ENCODE measurements at places on chromosomes 6 and 20.

DNA sequence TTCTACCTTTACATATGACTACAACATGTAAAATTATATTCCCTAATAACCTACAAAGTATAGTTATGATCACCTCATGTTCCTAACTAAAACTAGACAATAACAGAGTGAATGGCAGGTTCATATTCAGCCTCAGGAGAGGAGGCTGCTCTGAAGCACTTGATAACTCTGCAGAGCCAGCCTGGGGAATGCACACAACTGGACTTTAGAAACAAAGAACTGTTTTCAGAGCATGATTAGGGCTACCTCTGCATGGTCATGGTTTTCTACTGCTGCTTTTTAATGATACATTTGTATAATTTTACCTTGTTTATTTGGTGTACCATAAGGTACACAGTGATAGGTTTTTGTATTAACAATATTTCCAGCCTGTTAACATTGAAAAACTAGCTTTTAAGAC, 50.3 kb downstream of the TRPC4AP start:
- DNase-seq, result no peak

- DNase-seq, result no peak
Measured at GRCh38 chr20:33969563-33969962, 24.1 kb upstream of the RALY start.

DNA sequence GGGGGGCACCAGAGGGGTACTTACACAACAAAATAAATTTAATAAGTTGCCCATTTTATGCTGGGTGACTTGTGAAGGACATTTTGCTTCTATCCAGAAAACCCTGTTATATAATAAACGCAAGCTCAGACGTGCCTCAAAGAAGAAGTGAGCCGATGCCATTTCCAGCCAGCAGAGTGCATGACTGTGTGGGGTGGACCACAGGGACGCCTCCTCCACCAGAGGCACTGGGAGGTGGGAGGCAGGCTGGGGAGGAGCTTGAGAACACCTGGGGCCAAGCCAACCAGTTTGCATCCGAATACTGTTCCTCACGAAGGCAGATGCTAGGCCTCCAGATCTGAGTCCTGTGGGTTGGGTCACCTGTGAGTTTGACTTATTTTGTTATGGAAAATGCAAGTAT, 363.8 kb downstream of the RNGTT start:
- DNase-seq, result no peak

DNA sequence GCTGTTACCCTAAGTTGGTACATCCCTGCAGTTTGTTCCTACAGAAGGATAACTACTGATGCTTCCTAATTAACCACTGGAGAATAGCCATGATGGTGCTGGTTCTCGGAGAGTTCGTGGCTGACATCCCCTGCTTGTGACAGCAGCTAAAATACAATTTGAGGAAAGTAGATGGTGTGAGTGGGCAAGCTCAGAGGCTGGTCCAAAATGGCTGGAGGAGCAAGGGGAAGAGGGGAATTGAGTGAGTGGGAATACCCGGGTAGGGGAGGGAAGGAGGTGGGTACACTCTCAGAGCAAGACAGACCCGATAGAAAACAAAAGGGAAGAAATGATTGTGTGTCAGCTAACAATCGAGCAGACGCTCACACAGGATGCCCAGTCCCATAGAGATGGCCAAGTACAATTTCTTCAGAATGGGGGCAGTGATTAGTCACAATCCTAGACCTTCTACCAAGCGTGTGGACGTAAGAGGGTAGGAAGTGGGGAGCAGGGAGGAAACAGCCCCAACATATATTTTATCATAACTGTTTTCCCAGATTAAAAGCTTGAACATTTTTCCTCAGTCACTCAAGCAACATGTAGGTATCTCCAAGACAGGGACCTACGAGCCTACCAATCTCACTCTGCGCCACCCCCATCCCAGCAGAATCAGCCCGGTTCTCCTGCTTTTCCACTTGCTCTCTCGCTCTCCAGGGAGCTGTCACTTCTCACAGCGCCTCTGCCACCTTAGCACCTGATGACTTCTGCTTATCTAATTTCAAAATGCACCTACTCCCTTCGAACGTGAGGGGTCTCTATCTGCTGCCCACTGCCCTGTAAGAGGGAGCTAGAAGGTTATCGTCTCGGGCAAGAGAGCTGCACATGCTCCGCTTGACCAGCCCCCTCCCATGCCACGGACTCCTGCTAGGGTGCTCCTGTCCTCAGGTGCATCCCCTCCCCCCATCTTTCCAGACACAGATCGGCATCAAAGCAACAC, 26.2 kb downstream of the RIPOR2 start:
- no peak for DNase-seq

GRCh38 chr6:148316308-148316707, 26.3 kb upstream of the SASH1 start:
- DNase-seq, result no peak

GRCh38 chr6:135030532-135031178, 24.0 kb downstream of the HBS1L start:
- DNase-seq, result peak; percentile 30

All from stimulated activated CD4-positive, alpha-beta T cell treated with anti-CD3 and anti-CD28 coated beads, Interleukin-15, amount 100 ng/mL, for 24 hours (primary cell).